LNCaP clone FGC (cell line): ENCODE measurements at places on chromosomes 6 and 20.

DNA sequence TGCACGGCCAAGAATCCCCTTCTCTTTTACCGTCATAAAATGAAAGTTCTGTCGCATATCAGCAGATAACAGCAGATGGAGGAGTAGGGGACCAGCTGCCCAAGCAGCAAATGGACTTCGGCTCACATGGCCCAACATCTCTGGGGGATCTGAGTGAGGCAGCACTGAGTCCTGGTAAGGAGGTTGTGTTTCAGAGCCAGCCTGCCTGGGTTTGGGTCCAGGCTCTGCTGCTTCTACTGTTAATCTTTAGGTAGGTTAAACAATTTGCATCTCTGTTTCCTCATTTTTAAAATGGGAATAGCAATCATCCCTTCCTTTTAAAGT, 193.6 kb downstream of the DOK5 start:
- DNase-seq: no peak

DNA sequence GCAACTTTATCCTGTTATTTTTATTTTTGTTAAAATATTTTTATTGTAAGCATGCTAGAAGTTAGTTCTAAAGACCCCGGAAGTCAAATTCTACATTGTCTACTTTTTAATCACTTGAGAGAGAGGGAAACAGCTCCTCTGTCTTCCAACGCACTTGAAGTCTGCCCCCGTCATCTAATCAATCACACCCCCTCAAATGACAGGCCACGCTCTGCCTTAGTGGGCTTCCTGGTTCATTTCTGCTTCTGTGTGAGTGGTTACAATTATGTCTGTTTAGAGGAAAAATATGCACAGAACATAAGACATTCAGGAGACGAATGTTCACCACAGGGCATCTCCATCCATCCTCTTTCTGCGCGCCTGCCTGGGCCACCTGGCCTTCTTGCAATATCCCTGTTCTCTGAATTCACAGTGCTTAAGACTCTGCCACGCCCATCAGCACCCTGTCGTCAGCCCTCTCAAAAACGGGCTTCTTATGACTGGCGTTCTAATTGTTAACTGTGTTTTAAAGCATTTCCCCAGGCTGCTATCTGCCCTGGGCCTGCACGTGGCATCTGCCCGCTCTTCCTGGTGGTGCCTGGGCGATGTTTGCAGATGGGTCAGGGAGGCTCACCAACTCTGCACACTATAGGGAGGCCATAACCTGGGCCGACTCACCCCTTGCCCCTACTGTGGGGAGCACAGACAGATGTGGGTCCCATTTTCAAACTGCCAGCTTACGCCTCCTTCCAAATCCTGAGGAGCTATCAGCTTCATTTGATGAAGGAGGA, 15.4 kb downstream of the DACT2 start:
- DNase-seq: no peak

DNA sequence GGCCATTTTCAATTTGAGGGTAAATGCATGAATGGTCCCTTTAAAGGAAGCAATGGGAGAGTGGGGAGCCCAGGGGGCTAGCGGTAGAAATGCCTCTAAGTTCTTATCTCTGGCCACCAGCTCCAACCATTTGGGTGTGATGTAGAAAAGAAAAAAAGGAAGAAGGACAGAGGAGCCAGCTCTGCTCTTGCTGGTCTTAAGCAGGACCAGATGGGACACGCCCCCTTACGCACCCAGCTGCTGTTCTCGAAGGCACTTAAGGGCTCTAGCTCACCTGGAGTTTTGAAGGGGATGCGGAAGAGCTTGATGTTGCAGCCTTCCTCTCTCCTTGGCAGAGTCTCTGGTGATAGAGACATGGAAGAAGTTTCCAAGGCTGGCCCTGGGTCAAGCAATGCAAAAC, 59.5 kb upstream of the RNF144B start:
- no peak for DNase-seq

DNA sequence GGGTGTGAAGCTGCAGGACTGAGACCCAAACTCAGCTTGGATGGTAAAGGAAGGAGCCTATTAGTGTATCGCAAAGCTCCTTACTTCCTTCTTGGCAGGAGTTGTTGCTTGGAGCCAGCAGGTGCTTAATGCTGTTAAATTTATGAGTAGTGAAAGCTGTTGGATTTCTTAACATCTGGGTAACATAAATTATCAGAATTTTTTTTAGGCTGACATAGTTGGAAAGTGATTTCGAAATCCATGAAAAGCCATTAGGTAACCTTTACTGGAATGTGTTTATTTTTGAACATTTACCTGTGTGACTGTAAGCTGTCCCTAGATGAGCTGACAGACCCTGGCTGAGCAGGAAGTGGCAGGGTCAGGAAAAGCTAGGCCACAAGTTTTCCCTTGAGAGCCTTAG, 470.4 kb upstream of the SLC35B3 start:
- DNase-seq: peak; percentile 13

DNA sequence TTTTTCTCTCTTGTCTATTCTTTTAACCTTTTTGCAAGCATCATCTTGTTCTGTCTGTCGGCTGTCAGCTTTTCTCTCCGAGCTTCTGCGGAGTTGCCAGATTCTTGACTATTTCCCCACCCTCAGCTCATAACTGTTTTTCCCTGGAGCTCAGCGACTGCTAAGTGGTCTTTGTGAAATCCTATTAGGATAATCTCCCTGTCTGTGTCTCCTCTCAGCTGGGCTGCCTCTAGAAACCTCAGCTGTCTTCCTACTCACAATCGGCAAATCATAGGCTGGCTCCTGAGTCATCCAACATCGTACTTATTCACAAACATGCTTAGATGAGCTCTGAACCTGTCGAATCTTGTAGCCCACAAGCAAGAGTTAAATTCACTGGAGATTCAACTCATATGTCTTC, 332.3 kb downstream of the PTPRT start:
- no peak for DNase-seq

DNA sequence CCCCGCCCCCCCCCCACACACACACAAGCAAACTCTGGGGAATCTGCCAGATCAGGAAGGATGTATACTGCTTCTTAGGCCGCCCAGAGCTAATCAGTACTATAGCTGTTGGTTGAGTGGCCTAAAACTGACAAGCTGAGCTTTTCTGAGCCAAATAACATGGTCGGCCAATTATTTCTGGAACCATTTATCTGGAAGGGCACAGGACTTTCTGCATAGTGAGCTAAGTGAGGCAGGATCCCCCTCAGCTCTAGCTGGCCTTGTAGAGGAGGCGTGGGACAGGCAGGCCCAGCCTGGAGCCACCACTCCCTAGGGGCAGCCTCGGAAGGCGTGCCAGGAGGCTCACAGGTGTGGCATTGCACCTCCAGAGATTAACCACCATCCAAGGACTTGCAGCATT, 200.1 kb downstream of the TMEM242 start:
- no peak for DNase-seq

GRCh38 chr6:14207448-14207847, 89.9 kb downstream of the CD83 start:
- DNase-seq: no peak
